ENCODE measurements at places on chromosomes 2 and 18.

GRCh38 chr18:7683753-7684152 is 116.6 kb downstream of the PTPRM start:
- no peak for DNase-seq

DNA sequence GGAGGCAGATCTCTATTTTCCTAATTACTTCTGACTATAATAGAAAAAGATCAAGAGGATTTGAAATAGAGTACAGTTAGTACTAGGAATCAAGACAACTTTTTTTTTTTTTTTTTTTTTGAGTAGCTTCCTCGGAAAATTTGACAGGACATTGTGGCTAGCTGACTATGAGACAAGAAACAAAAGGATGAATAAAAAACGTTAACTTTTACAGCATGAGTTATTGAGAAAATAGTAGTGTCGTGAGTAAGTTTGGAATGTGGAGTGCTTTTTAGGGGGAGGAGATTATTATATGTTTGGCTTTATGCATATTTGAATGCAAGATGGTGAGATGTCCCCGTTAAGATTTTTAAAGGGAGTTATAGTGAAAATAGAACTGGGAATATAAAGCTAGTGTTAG is 27.7 kb upstream of the CPS1 start:
- no peak for DNase-seq

- DNase-seq, result no peak
Observed at GRCh38 chr2:84126530-84126929, 332.6 kb downstream of the SUCLG1 start.

DNA sequence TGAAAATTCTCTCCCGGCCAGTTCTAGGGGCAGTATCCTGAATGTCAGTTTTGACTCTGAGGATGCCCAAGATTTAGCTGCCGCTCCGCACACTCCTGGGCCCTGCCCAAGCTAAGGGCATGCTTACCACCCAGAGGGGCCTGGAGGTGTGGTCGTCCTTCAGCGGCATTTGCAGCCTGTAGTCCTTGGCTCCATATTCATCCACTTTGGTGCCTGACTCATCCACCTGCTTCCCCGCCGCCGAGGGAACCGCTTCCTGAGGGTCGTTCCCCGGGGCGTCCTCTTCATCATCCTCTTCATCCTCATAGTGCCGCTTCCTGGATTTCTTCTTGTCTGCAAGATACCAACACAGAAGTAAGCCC is 577 bp downstream of the ERCC3 start:
- DNase-seq, result no peak

DNA sequence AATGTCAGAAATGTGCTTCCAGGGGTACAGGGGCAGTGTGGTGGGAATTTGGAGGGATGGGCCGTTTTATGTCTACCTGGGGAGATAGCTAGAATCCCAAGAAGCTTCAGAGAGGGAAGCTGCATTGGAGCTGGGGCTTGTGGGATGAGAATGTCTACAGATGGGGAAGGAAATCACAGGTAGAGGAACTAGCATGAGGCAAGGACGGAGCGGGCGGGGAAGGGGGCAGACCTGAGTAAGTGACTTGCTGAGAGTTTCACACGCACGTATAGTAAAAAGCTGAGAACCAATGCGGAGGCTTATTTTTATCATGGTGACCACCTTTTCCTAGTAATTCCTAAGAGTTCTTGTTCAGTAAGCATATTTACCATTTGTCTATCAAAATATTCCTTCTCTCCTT is 6.3 kb downstream of the C2orf80 start:
- no peak for DNase-seq
